ENCODE measurements at places on chromosomes 1 and 21.

DNA sequence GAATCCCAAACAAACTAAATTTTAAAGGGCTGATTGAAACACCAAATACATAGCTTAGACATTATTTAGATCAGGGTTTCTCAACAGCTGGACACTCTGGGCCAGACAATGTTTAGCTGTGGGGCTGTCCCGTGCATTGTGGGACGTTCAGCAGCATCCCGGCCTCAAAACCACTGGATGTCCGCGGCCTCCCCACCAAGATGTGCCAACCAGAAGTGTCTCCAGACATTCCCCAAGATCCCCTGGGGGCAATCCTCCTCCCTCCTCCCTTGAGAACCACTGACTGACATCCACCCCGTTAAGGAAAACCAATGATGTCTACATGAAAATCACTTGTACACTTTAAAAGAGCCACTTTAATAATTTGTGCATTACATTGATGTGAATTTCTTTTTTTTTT is 38.4 kb downstream of the CLSTN1 start:
- no peak for DNase-seq

GRCh38 chr1:21534674-21535378 is 25.6 kb downstream of the ALPL start:
- peak; percentile 6 for DNase-seq

DNA sequence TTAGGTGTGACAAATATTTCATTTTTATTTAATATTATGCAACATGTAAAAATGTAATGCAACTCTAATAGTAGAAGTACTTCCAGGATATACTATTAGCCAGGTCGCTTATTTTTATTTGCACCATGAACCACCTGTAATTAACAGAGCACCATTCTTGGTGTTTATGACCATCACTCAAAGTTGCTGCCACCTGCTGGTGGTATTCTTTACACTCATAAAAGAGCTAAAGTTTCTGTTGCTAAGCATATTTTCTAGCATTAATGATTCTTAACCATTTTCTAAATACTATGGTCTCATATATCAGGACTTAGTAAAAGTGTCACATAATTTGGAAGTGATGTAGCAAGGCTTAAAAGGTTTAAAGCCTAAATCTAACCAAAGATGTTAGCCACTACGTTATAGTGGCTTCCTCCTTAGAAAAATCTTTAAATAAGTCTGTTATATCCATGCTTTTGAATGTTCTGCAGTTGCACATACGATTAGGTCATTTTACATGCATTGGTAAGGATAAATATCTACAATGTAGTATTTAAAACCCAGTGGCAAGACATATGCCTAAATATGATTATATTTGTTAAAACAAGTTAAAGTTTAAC is 244.5 kb downstream of the NEGR1 start:
- DNase-seq, result peak; percentile 46

- DNase-seq, result no peak
Observed at GRCh38 chr1:175219774-175220173, 27.2 kb upstream of the KIAA0040 start.

DNA sequence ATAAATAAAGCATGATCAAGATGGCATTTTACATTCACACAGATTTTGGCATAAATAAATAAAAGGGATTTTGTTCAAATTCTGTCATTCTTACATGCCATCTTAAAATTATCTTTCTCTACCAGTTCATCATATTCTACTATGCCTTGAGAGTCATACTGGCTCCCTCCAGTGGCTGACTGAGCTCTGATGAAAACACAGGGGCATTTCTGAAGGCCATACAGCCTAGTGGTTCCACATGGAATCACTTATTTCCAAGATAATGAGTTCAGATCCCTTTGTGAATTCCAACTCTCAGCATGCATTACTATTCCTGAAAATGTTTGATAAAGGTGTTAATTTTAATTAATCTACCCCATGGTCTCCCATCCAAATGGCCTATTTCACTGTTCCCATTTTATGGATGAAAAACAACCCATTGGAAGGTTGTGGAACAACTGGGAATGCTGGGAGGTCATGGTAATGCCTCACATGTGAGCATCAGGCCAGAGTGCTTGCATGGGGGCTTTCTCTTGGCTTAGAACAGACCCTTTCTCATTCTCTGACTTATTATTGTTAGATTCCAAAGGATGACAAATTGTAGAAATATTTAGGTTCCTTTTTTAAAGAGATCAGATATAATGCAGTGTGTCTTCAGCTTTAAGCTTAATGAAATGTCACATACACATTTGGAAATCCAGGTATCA is 622.4 kb upstream of the PKN2 start:
- peak; percentile 17 for DNase-seq

GRCh38 chr1:173257805-173258204 is 50.7 kb upstream of the TNFSF4 start:
- DNase-seq, result no peak

DNA sequence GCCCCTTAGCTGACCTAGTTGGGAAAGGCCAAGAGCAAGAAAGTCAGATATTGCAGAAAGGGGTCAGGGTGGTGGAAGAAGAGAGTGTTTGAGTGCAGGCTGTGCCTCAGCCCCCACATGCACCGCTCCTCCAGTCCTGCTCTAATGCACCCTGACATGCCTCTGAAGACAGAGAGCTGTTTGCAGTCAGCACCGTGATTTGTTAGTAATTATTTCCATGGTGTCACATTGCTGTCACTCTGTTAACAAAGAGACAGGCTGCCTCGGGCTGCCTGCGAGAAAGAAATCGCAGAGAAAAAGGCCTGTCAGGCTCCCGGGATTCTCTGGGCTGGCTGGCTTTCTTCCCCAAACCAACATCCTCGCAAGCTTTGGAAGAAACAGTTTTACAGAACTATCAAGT is 58.3 kb downstream of the ERI3 start:
- DNase-seq, result no peak

- no peak for DNase-seq
Observed at GRCh38 chr1:172966844-172967540, 83.7 kb downstream of the TNFSF18 start.

- no peak for DNase-seq
Observed at GRCh38 chr1:82160903-82161302, 360.2 kb downstream of the ADGRL2 start.

Measured in NCI-H748 treated with DMSO at 0.1 percent for 48 hours (cell line).